ENCODE measurements at places on chromosomes 11 and 22. TPM values are rescaled to one million over a fixed set of nuclear protein-coding genes. Genes with fewer than 3 reads are reported as not detected.

The SYT8 gene
- 15.0 TPM for polyA plus RNA-seq

The CCDC188 gene
- polyA plus RNA-seq = 0.63 TPM

GRCh38 chr11:26777372-26777808 lies 55.5 kb upstream of the SLC5A12 start:
- peak; percentile 50 for DNase-seq

- DNase-seq = no peak
Observed at GRCh38 chr22:41745968-41746367, 46.7 kb downstream of the MEI1 start.

DNA sequence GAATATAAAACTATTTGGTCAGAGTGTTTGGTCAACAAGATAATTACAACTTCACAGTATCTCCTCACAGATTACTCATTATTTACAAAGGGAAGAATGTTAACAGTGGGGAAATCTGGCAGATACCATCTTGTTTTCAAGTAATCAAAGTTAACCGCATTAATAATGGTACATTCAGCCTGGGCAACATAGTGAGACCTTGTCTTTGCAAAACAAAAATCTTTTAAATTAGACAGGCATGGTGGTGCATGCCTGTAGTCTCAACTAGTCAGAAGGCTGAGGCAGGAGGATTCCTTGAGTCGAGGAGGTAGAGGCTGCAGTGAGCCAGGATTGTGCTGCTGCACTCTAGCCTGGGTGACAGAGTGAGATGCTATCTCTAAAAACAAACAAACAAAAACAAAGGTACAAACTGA lies 78.5 kb downstream of the ACER3 start:
- no peak for DNase-seq

GRCh38 chr22:30288419-30289140 lies 725 bp downstream of the CASTOR1 start:
- no peak for DNase-seq

- DNase-seq = no peak
Observed at GRCh38 chr11:18233912-18234311, 2.7 kb downstream of the SAA4 start.

The MEI1 gene
- 18.0 TPM for polyA plus RNA-seq

DNA sequence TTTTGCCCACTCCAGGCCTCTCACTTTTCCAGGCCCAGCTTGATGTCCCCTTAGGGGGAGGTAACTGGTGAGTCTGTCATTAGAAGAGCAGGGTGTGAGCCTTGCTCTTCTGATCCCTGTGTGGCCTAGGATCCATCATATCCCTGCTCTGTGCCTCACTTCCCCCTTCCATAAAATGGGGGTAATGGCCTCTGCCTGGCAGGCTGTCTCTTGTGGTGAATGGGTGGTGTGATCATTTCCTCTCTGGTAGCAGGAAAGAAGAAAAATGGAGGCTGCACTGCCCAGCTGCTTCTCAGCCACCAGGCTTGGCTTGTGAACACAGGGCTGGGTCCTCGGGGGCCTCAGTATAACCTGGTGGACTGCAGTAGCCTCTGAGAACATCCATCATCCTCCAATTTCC lies 5.6 kb downstream of the ARHGEF17 start:
- no peak for DNase-seq

The POGLUT3 gene
- polyA plus RNA-seq = 10.3 TPM

DNA sequence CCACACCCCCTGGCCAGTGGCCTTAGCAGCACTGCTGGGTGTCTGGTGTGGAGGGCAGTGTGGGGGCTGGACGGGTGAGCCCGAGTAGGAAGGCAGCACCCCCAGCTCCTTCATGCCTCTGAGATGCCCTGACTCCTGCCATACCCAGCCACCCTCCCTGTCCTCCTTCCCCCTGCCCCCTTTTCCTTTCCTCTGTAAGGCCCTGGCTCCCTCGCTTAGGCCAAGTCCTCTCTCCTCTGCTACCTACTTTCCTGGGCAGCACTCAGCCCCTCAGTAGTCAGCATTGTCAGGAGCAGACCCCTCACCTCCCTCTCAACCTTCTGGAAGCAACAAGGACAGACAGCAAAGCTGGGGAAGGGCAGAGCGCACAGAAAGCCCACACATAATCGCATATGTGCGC lies 48.0 kb downstream of the BUD13 start:
- DNase-seq = no peak

- DNase-seq = no peak
Observed at GRCh38 chr22:39252461-39253434, 8.0 kb upstream of the PDGFB start.

All from lung (tissue), 17 donors.